ENCODE measurements at places on chromosomes 16 and 17.

DNA sequence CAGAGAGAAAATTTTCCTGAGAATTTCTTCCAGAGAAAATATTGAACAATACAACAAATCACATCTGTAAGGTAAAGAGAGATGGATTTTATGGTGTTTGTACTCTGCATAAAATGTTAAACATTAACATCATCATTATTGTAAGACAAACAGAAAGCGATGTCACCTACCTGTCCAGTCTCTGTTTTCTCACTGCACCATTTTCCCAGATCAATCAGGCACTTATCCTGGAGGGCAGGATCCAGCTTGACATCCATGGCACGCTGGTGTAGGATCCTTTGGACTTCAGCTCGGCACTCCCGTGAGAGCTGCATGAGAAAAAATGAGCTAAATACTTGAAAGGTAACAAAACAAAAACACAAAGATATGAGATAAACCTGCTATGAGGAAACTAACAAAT lies 55.9 kb upstream of the CLEC18B start:
- DNase-seq, result no peak

DNA sequence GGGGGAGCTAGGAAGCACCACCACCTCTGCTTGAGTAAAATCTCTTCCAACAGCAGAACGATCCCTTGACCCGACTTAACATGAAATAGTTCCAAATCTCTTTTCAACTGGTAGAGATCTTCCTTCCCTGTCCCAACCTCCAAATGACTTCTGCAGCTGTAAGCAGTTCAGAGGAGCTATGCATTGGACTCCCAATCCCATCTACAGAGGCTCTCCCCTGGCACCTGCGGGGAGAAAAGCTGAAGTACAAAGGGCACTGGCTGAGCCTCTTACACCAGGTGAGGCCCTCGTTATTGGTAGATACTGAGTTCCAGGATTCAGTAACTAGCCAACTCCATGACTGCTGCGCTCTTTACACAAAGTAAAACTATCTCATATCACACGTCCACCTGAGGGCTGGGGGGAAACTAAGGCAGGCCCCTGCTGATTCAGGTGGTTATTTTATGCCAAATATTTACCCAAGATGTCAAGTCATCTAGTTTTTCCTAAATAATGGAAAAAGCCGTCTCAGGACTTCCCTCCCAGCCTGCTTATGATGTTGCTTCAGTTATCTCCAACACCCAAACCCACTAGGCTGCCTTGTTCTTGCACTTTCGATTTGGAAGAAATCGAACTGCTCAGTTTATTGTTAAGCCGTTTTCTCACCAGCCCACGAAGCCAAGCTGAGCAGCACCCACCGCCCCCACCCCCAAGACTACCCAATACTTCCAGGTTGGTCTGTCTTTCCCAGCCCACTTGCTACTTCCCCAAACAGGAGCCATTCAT lies 3.2 kb downstream of the ACTG1 start:
- DNase-seq, result no peak

- no peak for DNase-seq
Measured at GRCh38 chr16:67531247-67531646, 2.6 kb downstream of the RIPOR1 start.

DNA sequence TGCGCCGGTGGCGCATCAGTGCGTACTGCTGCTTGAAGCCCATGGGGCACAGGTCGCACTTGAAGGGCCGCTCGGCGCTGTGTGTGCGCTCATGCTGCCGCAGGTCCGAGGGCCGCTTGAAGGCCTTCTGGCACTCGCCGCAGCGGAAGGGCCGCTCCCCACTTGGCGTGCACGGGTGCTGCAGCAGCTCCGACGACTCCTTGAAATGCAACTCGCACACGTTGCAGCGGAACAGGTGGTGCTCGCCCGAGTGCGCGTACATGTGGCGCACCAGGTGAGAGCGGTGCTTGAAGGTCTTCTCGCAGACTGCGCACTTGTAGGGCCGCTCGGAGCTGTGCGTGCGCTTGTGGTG lies 3.3 kb downstream of the ZNF319 start:
- DNase-seq, result no peak

- no peak for DNase-seq
Measured at GRCh38 chr17:5823219-5823618, 238.9 kb upstream of the NLRP1 start.

DNA sequence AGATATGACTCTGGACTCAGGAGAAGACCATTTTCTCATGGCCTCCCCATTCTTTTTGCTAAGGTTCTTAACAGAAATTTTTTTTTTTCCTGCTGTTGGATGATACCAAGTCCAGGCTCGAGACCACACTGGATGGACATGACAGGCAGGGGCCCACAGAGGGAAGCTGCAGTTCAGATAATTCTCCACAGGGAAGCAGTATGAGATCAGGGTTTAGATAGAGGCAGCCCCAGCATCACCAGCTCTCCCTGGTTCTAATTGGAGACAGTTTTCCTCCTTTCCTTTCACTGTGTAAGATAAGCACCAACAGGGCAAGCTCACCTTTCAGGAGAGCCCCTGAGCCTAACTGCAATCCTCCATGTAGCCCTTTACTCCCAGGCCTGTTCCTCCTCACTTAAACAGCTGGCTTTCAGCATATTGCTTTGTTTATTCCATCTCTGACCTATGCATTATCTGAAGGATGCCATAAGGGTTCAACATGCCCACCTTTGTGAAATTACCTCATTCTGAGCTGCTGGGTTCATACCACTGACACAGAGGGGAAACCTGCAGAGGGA lies 108.1 kb downstream of the SNX11 start:
- peak; percentile 39 for DNase-seq

GRCh38 chr17:61221597-61222471 lies 177.8 kb upstream of the TBX2 start:
- DNase-seq, result no peak

DNA sequence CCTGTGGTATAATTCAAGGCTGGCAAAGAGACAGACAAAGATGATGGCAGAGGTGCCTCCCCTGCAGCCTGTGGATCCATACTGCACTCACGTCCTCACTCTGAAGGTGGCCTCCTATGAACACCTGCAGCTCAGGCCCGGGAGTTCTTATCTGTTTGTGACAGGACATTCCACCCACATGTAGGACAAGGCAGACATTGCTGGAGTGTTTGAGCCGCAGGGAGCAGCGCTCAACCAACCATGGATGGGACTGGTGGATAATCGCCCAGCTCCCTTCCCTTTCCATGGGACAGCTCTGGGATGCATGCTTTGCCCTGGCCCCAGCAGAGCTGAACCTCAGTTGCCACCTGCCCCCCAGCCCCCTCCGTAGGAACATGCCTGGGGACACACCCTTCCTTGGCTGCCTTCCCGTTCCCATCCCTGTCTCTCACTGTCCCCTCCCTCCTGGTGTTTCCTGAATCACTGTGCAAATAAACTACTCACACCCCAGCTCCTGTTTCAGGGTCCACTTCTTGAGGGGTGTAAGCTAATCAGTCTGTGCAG lies 22.2 kb downstream of the ITPRIPL2 start:
- no peak for DNase-seq

DNA sequence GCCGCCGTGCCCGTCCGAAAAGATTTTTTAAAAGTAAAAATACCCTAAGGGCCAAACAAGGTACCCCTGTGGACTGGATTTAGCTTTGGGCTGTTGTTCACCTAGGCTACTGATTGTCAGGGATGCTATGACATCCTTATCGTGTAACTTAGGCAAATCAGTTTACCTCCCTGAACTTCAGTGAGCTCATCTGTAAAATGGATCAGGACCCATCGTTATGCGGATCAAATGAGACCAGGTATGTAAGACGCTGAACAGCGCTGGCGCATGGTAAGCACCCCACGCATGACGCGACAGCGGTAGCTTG lies 658 bp upstream of the ZNF771 start:
- no peak for DNase-seq

- no peak for DNase-seq
Measured at GRCh38 chr16:9741776-9742175, 440.5 kb downstream of the GRIN2A start.

DNA sequence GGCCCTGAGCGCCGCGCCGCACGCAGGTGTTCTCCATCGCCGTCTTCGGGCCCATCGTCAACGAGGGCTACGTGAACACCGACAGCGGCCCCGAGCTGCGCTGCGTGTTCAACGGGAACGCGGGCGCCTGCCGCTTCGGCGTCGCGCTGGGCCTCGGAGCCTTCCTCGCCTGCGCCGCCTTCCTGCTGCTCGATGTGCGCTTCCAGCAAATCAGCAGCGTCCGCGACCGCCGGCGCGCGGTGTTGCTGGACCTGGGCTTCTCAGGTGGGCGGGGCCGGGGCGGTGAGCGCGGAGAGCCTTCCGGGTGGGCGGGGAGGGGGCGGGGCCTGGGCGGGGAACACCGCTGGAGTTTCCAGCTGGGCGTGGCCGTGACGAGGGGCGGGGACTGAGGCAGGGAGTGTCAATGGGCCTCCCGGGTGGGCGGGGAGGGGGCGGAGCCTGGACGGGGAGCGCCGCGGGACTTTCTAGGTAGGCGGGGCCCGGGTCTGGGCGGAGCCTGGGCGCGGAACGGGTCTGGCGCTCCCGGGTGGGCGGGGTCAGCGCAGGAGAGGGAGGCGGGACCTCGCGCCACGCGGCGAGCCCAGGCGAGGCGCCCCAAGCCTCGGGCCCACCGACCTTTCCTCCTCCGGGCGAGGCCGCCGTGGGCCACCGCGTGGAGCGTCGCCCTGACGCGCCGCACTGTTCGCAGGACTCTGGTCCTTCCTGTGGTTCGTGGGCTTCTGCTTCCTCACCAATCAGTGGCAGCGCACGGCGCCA lies 2.4 kb downstream of the SYNGR3 start:
- peak; percentile 94 for DNase-seq

- no peak for DNase-seq
Measured at GRCh38 chr17:77755410-77755963, 203.0 kb upstream of the TNRC6C start.

GRCh38 chr16:85523602-85524364 lies 89.3 kb upstream of the GSE1 start:
- DNase-seq, result no peak
